ENCODE measurements at places on chromosomes 5 and 9.

- DNase-seq = no peak
These were observed 875 bp downstream of the TPM2 start for GRCh38 chr9:35688558-35689541.

GRCh38 chr9:4098031-4098430 is 201.8 kb downstream of the GLIS3 start:
- no peak for DNase-seq

GRCh38 chr9:97635026-97635425 is 1.4 kb downstream of the NCBP1 start:
- no peak for DNase-seq

- no peak for DNase-seq
These were observed 25.9 kb downstream of the BOD1 start for GRCh38 chr5:173590436-173591055.

GRCh38 chr9:128729302-128729701 is 5.4 kb upstream of the ZDHHC12 start:
- no peak for DNase-seq

DNA sequence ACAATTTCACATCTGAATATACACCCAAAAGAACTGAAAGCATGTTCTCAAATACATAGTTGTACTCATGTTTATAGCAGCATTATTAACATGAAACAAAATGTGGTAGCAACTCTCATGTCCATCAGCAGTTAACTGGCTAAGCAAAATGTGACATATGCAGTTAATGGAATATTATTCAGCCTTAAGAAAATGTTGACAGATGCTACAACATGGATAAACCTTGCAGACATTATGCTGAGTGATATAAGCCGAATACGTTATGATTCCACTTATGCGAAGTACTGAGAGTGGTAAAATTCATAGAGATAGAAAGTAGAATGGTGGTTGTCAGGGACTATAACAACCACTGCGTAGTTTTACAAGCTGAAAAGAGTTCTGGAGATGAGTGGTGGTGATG is 1469.0 kb upstream of the ACO1 start:
- DNase-seq = no peak

- DNase-seq = peak; percentile 59
These were observed 5.1 kb downstream of the GRK6 start for GRCh38 chr5:177431317-177432142.

DNA sequence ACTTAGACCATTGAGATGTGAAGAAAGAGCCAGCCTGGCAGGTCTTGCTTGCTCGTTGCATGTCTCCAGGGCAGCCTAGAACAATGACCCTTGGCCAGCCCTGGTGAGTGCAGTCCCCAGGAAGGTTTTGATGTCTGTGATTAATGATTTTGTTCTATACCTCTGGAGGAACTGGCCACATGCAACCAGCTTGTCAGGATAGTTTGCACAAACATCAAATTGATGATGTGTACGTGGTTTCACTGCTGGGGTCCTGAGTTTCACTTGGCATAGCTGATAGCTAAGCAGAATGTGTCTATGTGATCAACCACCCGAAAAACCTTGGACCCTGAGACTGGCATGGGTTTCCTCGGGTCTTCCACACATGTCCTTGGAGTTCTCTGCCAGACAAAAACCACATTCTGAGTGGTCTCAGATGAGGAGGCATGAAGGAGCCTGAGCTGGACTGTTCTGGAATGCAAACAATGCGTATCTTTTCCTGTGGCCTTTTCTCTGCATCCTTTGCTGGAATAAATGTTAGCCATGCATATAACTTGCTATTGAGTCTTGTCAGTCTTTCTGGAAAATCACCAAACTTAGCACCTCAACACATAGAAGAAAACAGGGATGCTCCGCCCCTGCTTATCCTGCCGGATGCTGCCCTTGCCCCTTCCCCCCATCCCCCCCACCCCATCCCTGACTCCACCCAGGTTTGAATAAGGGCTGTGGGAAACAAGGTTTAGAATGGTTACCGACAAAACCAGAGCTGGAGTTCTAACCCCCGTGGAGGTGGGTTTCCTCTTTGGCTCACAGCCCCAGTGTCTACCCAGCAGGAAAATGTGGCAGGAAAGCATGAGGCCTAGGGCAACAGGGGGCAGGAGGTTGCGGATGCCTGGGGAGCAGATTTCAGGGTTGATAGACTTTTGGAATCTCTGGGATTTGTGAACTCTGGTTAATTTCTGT is 50.1 kb upstream of the ANKRD33B start:
- no peak for DNase-seq

DNA sequence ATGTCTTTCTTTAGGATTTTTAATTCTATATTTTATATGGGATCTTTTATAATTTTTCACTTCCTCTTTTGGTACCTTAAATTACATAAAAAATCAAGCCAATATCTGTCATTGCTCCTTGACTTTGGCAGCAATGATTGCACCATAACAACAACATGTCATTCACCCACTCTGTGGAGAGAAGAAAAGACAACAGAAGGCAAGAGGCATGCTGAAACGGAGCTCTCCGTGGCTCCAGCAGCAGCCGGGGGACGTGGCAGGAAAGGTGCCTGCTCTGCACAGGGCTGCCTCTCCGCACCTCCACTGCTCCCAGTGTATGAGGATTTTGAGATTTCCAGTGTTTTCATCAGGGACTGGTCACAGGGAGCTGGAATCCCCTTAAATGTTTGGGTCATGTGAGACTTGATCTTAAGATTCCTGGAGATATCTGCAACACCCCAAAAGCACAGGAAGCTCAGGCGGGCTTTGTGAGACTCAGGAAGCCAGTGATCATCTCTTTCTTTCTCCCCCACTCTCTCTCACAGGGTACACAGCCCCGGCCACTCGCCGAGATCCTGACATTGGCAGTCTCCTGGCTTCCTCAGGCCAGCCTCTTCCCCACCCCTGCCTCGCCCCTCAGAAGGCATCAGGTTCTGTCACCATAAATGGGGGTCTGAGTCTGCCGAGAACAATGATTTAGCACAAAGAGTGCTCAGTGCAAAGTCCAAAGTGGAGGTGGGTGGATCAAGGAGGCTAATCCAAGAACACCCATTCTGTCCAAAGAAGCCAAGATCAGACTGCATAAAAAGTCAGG is 74.6 kb downstream of the ACTL7B start:
- DNase-seq = no peak

- no peak for DNase-seq
These were observed 267.0 kb downstream of the SEC61B start for GRCh38 chr9:99489060-99489413.

DNA sequence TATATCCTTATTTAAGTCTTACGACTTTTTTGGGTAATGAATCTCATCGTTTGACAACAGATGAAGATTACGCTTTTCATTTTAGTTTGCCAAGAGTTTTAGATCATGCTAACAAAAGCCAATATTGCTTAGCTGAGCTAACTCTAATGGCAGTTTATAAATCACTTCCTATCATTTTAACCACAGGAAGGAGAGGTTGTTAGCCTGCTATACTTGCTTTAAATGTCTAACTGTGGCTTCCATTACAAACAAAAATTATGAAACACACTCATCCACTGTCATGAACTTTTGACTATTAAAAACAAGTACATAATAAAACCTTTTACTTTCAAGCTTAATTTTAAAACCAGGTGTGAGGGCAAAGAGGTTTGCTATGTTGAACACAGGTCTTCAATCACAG is 53.7 kb upstream of the ANKH start:
- no peak for DNase-seq

DNA sequence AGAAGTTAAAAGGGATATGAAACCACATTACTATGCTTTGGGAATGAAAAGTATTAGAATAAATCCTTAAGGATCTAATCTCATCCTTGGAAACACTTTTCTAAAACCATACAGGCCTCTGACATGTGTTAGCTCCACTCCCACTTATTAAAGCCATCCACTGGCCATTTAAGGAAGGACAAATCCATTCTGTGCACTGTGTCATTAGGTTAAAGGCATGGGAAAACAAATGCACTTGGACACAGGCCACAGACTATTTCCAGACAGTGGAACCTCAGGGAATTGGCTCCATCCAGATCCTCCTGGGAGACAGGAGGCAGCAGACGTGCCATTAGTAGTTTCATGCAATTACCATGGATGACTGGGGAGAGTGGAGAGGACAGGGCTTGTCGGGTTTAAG is 454.9 kb downstream of the ENC1 start:
- DNase-seq = no peak

DNA sequence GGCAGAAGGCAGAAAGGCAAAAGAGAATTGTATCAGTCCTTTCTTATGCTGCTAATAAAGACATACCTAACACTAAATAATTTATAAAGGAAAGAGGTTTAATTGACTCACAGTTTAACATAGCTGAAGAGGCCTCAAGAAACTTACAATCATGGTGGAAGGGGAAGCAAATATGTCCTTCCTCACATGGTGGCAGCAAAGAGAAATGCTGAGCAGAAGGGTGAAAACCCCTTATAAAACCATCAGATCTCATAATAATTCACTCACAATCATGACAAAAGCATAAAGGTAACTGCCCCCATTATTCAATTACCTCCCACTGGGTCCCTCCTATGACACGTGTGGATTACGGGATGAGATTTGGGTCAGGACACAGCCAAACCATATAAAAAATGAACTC is 312.5 kb upstream of the PTGER4 start:
- DNase-seq = no peak

DNA sequence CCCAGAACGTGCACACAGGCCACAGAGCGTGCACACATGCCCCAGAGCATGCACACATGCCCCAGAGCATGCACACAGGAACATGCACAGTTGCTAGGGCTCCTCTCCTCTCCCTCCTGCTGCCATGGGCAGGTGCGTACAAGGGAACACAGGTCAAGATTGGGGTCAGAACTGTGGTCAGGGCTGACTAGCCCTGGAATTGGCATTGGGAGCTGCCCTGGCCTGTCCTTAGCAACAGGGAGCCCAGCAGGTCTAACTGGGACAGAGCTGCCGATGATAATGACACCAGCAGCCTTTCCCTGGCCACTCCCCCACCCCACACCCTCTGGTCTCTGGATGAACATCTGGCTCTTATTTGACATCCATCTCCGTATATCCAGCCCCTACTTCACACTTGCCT is 8.0 kb downstream of the PCDH1 start:
- DNase-seq = no peak

DNA sequence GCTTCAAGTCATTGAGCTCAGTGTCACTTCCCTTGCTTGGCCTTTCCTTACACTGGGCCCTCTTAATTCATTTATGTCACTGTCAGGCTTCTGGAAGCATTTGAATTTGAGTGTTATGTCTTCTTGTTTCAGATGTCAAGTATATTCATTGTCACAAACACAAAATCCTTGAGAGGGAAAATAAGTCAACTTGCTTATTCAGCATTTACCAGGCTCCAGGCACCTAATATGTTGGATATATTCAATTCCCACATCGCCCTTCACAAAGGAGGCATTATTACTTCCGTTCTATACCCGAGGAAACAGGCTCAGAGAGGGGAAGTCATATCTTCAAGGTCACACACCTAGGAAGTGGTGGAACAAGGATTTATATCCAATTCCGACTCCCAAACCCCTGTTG is 121.1 kb upstream of the SMIM23 start:
- DNase-seq = no peak

- DNase-seq = no peak
These were observed 31.6 kb downstream of the NNT start for GRCh38 chr5:43634621-43635020.

DNA sequence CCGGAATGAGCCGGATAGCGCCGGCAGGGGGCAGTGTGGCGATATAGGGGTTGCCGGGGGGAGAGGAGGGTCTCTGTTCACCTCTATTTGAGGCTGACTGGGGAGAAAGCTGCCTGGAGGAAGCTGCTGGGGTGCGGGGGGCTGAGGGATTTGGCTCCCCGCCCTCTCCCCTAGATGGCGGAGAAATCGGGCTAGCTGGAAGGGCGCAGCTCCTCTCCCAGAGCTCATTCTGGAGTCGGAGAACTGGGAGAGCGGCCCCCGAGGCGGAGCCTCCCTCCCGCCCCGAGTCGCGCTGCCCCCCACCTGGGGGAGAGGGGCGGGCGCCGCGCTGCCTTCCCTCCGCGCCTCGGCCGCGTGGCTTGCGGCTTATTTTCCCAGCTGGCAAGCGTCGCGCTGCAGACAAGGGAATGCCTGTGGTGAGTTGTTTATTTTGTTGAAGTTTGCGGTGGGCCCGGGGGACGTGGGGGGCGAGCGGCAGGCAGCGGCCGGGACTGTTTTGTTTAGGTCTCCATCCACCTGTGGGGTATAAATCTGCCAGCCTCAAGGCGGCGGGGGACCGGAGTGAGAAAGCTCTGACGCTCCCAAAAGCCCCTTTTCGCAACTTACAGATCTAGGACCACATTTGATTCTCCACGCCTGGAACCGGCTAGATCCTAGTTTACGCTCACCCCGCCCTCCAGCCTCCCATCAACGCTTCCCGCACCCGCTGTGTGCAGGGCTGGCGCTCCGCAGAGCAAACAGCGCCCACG is 4.1 kb upstream of the RGMB start:
- peak; percentile 61 for DNase-seq

DNA sequence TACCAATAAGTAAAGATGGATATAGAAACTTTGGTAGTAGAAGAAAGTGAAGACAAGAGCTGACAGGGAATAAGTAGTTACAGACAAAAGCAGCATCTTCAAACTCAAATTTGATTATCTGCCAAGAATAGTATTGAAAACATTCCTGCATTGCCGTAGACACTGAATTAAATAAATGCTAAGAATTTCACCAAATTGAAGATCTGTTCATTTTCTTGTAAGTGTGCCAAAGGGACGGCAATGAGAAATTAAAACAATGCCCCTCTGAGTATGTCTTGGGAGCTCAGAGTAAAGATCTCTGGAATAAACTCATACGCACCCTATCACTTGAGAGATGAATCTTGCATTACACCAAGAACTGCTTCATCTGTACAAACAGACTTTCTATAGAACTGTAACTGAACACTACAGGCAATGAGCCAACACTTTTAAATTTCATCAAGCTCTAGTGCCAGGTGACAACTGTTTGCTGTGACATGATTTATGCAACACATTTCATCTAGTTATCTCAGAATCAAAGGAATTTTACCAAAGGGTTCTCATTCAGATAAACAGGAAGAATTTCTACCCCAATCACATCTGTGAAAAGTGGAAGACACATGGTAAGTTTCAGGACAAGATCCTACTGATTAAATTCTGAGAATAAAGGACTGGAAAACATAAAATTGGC is 66.9 kb downstream of the RFX3 start:
- no peak for DNase-seq

DNA sequence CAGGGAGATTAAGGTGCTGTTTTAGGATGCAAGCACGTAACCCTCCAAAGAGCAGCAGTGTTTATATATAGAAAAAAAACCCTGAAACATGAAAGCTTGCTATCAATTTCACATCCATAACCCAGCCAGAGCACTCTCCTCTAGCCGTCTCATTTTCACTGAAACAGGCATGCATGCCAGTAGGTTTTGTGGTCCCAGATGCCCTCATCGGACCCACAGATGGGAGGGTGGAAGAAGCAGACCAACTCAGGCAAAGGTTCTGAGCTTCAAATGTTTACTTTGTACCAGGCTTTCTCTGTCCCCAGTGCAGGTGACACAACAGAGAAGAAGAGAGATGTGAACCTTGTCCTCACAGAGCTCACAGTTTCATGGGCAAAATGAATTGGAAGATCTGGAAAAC is 127.4 kb upstream of the ATP10B start:
- no peak for DNase-seq

DNA sequence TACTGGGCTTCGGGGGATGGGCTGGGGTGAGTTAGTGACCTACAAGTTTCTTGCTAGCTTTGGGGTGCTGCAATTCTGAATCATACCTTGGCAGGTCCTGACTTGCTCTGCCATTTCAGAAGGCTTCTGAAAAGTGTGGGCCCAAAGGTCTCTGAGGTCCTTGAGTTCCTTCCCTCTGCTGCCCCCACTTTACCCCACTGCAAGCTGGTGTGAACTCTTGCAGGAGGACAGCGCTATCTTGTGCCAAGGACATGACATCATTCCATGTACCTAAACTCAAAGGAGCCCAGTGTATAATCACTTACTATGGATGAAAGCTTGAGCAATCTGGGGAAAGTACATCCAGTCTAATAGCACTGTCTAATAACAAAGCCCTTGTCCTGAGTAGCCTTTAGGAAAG is 157.4 kb downstream of the RMI1 start:
- DNase-seq = no peak

Measured in stimulated activated CD4-positive, alpha-beta T cell treated with anti-CD3 and anti-CD28 coated beads, Interleukin-4, amount 100 ng/mL, for 1 hour (primary cell).